ENCODE measurements at places on chromosomes 5 and 9.

GRCh38 chr5:139410121-139410992 lies 6.5 kb upstream of the SPATA24 start:
- no peak for DNase-seq

GRCh38 chr5:58640011-58640410 lies 57.1 kb downstream of the RAB3C start:
- DNase-seq: no peak

DNA sequence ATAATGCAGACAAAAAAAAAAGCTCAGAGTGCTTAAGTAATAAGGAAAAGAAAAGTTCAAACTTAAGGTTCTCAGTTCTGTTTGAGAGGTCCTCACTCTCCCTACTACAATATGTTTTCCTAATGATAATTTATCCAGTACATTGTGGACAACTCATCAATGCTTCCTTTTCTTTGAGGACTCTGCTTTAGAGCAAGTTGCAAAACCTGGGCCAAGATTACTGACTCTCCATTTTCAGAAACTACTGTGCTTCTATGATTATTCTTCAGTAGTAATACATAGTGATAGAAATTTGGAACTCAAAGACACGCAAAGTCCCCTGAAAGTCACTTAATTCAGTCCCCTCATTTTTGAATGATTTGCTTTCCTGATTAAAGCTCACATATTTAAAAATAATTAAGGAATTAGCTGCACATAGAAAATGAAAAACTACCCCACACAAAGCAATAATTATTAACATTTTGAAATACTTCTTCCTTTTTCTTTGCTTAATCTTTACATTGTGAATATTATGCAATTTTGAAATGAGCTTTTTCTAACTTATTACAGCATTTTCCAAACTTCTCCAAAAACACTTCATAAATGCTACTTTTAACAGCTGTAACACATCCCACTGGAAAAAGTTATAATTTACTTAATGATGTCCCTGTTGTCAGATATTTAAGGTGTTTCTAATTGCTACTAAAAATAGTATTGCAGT lies 11.2 kb downstream of the CDKN2A start:
- no peak for DNase-seq

- DNase-seq: no peak
Measured at GRCh38 chr9:35960039-35960655, 2.2 kb upstream of the OR2S2 start.

- DNase-seq: no peak
Measured at GRCh38 chr9:86122311-86122710, 23.0 kb upstream of the GOLM1 start.

DNA sequence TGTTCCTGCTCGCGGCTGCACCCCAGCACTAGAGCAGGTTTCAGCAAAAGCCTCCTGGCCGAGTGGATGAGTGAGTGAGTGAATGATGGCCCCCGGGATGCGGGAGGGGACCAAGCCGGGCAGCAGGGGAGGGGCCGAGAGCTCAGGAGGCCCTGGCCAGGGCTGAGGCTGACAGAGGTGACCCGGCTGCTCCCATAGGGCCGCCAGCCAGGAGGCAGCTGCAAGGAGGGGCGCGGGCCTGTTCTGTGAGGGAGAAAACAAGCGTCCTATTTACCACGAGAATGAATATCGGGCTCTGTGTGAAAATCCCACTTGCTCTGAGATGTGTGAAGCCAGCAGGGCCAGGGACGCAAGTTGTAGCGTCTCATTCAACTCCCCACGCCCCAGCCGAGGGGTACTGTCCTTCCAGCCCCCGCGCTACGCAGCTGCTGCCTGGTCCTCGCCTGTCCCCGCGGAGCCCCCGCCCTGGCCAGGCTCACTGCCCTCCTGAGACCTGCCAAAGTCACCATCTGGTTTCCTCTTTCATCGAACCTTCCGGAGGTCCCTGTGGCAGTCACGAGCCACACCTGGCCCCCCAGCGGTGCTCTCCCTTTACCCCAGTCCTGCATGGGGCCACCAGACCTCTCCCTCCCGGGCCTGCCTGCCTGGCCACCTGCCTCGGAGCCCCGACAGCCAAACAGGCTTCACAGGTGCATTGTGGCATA lies 38.8 kb downstream of the RASGEF1C start:
- DNase-seq: no peak

DNA sequence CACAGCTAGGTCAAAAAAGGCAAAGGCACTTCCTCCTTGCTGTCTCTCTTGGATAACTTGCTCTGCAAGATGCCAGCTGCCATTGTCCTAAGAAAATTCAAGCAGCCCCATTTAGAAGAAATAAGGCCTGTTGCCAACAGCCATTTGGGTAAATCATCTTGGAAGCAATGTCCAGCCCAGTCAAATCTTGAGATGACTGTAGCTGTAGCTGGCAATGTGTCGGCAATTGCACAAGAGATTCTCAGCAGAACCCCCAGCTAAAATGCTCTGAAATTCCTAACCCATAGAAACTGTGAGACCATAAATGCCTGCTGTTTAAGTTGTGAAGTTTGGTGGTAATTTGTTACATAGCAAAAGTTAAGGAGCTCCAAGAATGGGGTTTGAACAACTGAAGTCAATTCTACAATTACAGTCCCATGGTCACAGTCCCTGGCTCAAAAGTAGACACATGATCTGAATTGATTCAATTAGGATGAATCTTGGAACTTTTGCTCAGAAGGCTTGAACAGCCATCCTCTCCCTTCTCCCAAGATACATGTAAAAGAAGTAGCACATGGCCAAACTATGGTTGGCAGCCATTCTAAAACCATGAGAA lies 151.1 kb downstream of the MPDZ start:
- no peak for DNase-seq
